ENCODE measurements at places on chromosomes 7 and 10. TPM values are rescaled to one million over a fixed set of nuclear protein-coding genes. Genes with fewer than 3 reads are reported as not detected.

- no peaks in the 10 kb centered on the region for H3K36me3 ChIP-seq
- H3K27ac ChIP-seq, result no peak overlapping the region
- no peak overlapping the region for H3K4me3 ChIP-seq
- no peaks in the 10 kb centered on the region for H3K27me3 ChIP-seq
- no peaks in the 10 kb centered on the region for H3K4me1 ChIP-seq
Observed at GRCh38 chr7:55244006-55244745, 121.0 kb upstream of the LANCL2 start.

- H3K27me3 ChIP-seq, result no peaks in the 10 kb centered on the region
- H3K27ac ChIP-seq, result no peak overlapping the region
- no peak overlapping the region for H3K4me3 ChIP-seq
- no peaks in the 10 kb centered on the region for H3K4me1 ChIP-seq
Observed at GRCh38 chr7:4500812-4501211, 181.3 kb upstream of the FOXK1 start.

DNA sequence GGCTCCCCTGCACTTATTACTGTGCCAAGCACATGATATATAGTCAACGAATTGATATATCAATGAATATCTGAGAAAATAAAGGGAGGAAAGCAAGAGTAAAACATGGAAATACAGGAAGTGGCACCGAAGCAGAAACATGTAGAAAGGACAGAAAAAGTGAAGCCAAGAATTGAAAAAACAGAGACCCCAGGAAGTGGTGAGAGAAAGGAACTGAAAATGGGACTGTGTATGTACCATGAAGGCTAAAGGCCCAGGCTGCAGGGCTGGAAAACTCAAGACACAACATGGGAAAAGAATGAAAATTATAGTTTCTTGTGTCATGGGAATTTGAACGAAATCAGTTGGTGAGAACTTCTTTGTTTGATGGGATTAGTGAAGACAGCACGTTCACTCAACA lies 60.6 kb downstream of the MAP3K8 start:
- peak overlapping the region; percentile 33 for H3K27ac ChIP-seq
- no peak for DNase-seq
- no peaks in the 10 kb centered on the region for H3K36me3 ChIP-seq
- no peak overlapping the region for H3K4me3 ChIP-seq
- no peaks in the 10 kb centered on the region for H3K27me3 ChIP-seq

GRCh38 chr10:92290076-92290836 lies 622 bp downstream of the CPEB3 start:
- DNase-seq, result no peak
- H3K4me3 ChIP-seq, result peak overlapping the region; percentile 82
- no peaks in the 10 kb centered on the region for H3K27me3 ChIP-seq
- H3K36me3 ChIP-seq, result no peaks in the 10 kb centered on the region
- peaks cover 7% of the 10 kb centered on the region for H3K4me1 ChIP-seq

- no peak for DNase-seq
- no peaks in the 10 kb centered on the region for H3K36me3 ChIP-seq
- peaks cover 10% of the 10 kb centered on the region for H3K4me1 ChIP-seq
- peak overlapping the region; percentile 95 for H3K4me3 ChIP-seq
Observed at GRCh38 chr7:30503274-30504212, 1.1 kb downstream of the GGCT start.

DNA sequence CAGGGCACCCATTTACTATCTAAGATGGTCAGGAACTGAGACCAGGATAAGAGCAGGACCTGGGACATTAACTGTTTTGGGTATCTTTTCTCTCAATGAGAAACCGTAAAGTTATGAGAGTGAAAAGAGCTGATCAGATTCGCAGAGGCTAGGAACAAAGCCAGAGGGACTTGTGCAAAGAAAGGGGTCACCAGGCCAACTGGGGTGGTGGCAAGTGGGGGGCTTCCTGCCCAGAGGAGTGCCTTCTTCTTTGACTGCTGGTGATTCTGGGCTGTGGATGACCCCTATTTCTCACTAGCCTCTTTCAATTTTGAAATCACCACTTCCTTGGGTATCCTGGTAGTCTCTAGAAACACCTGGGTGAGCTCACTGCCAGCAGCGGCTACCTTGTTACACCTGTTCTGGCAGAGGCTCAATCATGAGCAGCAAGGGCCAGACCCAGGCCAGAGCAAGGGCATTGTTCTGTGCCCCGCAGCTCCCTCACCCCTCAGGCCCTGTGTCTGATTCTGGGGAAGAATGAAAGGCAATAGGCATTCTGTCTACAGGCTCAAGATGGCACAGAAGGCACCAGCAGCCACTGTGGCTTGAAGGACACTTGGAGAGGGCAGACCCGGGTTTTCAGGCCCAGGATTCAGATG lies 999 bp downstream of the SFTPD start:
- no peak overlapping the region for H3K27ac ChIP-seq
- DNase-seq, result no peak
- H3K27me3 ChIP-seq, result no peaks in the 10 kb centered on the region
- H3K36me3 ChIP-seq, result no peaks in the 10 kb centered on the region
- H3K4me3 ChIP-seq, result no peak overlapping the region

- peaks cover 4% of the 10 kb centered on the region for H3K27me3 ChIP-seq
- peaks cover 20% of the 10 kb centered on the region for H3K4me1 ChIP-seq
- H3K4me3 ChIP-seq, result peak overlapping the region; percentile 45
- H3K36me3 ChIP-seq, result no peaks in the 10 kb centered on the region
- no peak for DNase-seq
Observed at GRCh38 chr10:100828738-100829096, 83.3 kb downstream of the PAX2 start.

- H3K27me3 ChIP-seq, result no peaks in the 10 kb centered on the region
- H3K27ac ChIP-seq, result no peak overlapping the region
- no peak for DNase-seq
Observed at GRCh38 chr10:78547397-78547796, 513.7 kb downstream of the RPS24 start.

GRCh38 chr7:121610243-121610642 lies 214.1 kb upstream of the FAM3C start:
- H3K4me3 ChIP-seq, result no peak overlapping the region
- H3K4me1 ChIP-seq, result no peaks in the 10 kb centered on the region
- H3K36me3 ChIP-seq, result peaks cover 2% of the 10 kb centered on the region
- no peak for DNase-seq
- H3K27me3 ChIP-seq, result no peaks in the 10 kb centered on the region

GRCh38 chr10:119397416-119397815 lies 145.1 kb downstream of the RGS10 start:
- H3K4me3 ChIP-seq, result no peak overlapping the region
- H3K4me1 ChIP-seq, result no peaks in the 10 kb centered on the region
- no peak overlapping the region for H3K27ac ChIP-seq
- no peak for DNase-seq
- no peaks in the 10 kb centered on the region for H3K27me3 ChIP-seq

DNA sequence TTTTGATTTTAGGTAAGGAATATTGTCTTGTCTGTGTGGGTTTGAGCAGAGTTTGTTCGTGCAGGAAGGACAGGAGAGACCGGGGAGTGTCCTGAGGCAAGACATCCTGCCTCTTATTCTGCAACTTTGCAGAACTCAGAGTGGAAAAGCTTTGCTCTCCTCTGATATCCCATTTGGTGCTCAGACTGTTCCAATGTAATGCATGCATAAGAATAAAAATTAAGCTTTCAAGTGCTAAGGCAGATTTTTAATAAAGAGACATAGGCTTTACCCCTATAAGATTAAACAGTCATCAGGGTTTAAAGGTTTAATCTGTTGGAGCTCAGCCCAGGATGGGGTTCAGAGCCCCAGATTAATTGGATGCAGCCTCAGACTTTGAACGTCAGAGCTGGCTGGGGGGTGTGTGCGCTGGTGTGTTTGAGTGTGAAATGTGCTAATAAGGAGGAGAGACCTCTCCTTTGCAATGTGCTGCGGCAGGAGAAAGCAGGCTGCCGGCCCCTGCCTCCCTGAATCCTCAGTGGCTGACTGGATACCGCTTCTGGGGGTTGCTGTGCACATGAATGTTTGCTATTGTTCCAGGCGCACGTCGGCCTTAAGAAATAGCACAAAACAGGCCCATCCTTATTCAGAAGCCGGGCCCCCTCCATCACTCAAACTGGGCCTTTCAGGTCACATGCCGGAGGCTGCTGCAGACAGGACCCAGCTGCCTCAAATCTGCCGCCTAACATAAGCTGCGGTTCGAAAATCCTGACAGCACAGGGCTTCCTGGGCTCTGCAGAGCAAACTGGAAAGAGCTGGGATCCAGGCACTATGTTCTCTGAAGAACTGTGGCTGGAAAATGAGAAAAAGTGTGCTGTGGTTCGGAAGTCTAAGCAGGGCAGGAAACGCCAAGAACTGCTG lies 84.1 kb upstream of the PRR15 start:
- DNase-seq, result no peak
- peaks cover 8% of the 10 kb centered on the region for H3K4me1 ChIP-seq

- H3K36me3 ChIP-seq, result no peaks in the 10 kb centered on the region
- no peaks in the 10 kb centered on the region for H3K27me3 ChIP-seq
- no peaks in the 10 kb centered on the region for H3K4me1 ChIP-seq
- H3K4me3 ChIP-seq, result no peak overlapping the region
Observed at GRCh38 chr7:22884911-22885788, 62.5 kb upstream of the TOMM7 start.

- no peak overlapping the region for H3K4me3 ChIP-seq
- H3K27ac ChIP-seq, result no peak overlapping the region
- no peaks in the 10 kb centered on the region for H3K36me3 ChIP-seq
- no peak for DNase-seq
- H3K27me3 ChIP-seq, result no peaks in the 10 kb centered on the region
Observed at GRCh38 chr10:110797416-110797815, 74.3 kb upstream of the PDCD4 start.

DNA sequence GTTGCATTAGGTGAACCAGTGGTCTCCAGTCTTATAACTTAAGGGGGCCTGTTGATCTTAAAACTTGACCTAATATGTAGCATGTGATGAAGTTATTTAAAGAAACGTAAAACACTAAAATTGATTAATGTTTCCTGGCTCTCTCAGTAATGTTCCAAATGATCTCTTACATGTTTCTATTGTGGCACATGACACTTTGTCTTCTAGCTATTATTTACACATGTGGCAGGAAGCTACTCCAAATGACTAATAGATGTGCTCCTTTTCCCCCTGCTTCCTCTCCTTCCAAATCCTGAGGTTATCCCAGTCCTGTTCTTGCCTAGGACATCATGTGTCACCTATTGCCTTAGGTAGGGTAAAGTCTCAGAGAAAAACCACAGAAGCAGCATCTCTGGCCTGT lies 89.4 kb downstream of the FAS start:
- no peak overlapping the region for H3K27ac ChIP-seq
- H3K36me3 ChIP-seq, result no peaks in the 10 kb centered on the region
- H3K27me3 ChIP-seq, result no peaks in the 10 kb centered on the region
- H3K4me1 ChIP-seq, result no peaks in the 10 kb centered on the region

GRCh38 chr7:92997152-92997551 lies 120.6 kb downstream of the SAMD9 start:
- no peaks in the 10 kb centered on the region for H3K36me3 ChIP-seq
- H3K4me1 ChIP-seq, result no peaks in the 10 kb centered on the region
- no peak for DNase-seq
- no peak overlapping the region for H3K27ac ChIP-seq
- H3K27me3 ChIP-seq, result no peaks in the 10 kb centered on the region

DNA sequence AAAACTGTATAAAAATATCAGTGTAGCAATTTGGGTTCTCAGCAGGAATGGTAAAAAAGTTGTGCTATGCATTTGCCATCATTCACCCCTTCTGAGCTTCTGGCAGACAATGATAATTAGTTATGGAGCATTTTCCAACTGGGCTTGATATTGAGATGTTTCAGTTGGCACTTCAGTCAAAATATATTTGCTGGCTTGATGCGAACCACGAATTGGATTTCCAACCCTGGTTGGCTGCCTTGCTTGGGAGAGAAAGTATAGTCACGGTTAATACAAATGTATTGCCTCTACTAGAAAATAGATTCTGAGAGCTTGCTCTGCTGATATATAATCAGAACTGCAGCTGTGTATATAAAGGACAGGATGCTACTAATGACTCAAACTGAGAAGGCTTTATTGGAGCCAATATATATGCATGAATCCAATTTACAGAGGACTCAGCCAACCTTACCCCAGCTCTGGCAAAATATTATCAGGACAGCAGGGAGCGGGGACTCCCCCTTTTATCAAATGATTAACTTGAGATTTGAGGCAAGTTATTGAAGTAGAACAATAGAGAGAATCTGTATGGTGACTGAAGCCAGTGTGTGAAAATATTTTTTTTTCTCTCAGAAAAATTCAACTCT lies 219.8 kb upstream of the SMIM30 start:
- DNase-seq, result no peak
- H3K27ac ChIP-seq, result no peak overlapping the region
- no peak overlapping the region for H3K4me3 ChIP-seq
- no peaks in the 10 kb centered on the region for H3K4me1 ChIP-seq

GRCh38 chr10:70498970-70499835 lies 20.6 kb downstream of the PALD1 start:
- H3K36me3 ChIP-seq, result no peaks in the 10 kb centered on the region
- no peaks in the 10 kb centered on the region for H3K4me1 ChIP-seq
- H3K4me3 ChIP-seq, result no peak overlapping the region
- no peak for DNase-seq
- no peak overlapping the region for H3K27ac ChIP-seq
- no peaks in the 10 kb centered on the region for H3K27me3 ChIP-seq

GRCh38 chr10:15461353-15462108 lies 90.4 kb upstream of the FAM171A1 start:
- DNase-seq, result no peak
- H3K27ac ChIP-seq, result no peak overlapping the region
- H3K4me3 ChIP-seq, result no peak overlapping the region
- no peaks in the 10 kb centered on the region for H3K36me3 ChIP-seq

GRCh38 chr7:149830997-149831740 lies 7.0 kb upstream of the ZNF862 start:
- no peak for DNase-seq
- H3K4me3 ChIP-seq, result no peak overlapping the region
- H3K27me3 ChIP-seq, result no peaks in the 10 kb centered on the region
- no peaks in the 10 kb centered on the region for H3K4me1 ChIP-seq
- H3K27ac ChIP-seq, result no peak overlapping the region

GRCh38 chr10:58757352-58758065 lies 244.8 kb downstream of the BICC1 start:
- no peak overlapping the region for H3K27ac ChIP-seq
- H3K4me3 ChIP-seq, result no peak overlapping the region
- peaks cover 14% of the 10 kb centered on the region for H3K4me1 ChIP-seq
- no peak for DNase-seq

- no peak overlapping the region for H3K27ac ChIP-seq
- no peaks in the 10 kb centered on the region for H3K27me3 ChIP-seq
- no peak for DNase-seq
- H3K4me1 ChIP-seq, result no peaks in the 10 kb centered on the region
- H3K36me3 ChIP-seq, result peaks cover 1% of the 10 kb centered on the region
Observed at GRCh38 chr7:128322040-128322643, 21.6 kb downstream of the RBM28 start.

GRCh38 chr7:54978364-54979116 lies 40.3 kb upstream of the EGFR start:
- no peak for DNase-seq
- no peaks in the 10 kb centered on the region for H3K36me3 ChIP-seq
- no peaks in the 10 kb centered on the region for H3K4me1 ChIP-seq
- no peak overlapping the region for H3K27ac ChIP-seq

TDRD1 gene
- 0.09 TPM for total RNA-seq

CCL26 gene
- total RNA-seq, result not detected

SNCG gene
- total RNA-seq, result 0.84 TPM

FZD8 gene
- 3.5 TPM for total RNA-seq

TMEM196 gene
- total RNA-seq, result not detected

PCDH15 gene
- total RNA-seq, result 0.05 TPM

ZCCHC24 gene
- total RNA-seq, result 7.8 TPM

MRLN gene
- total RNA-seq, result not detected

POLD2 gene
- total RNA-seq, result 85.0 TPM

LRRD1 gene
- total RNA-seq, result not detected

CLRN3 gene
- 5.7 TPM for total RNA-seq

Data from liver (tissue), 10 donors.